ENCODE measurements at places on chromosomes 1 and 21. TPM values are rescaled to one million over a fixed set of nuclear protein-coding genes. Genes with fewer than 3 reads are reported as not detected.
A peak's percentile ranks its signal among the peaks of the same experiment; 100 is the strongest.

DNA sequence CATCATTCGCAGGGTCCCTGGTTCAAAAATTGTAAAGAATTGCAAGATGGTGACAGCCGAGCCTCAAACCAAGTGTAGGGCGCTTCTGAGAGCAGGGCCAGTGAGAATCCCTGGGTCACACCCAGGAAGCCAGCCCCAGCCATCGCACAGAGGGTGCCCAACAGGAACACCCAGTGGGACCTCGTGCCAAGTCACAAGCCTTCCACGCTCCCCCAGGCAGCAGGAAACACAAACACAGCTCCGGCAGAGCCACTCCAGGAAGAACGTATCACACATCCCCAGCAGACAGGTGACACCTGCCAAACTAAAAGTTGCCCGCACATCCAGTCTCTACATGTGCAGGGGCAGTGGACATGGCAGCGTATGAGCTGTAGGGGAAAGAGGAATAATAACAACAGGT, 20.2 kb downstream of the DHRS3 start:
- no peak for DNase-seq

- DNase-seq = no peak
Observed at GRCh38 chr21:17781524-17781923, 37.6 kb downstream of the C21orf91 start.

- no peak for DNase-seq
Observed at GRCh38 chr1:178871551-178872320, 859 bp upstream of the ANGPTL1 start.

GRCh38 chr1:172293429-172293828, 127.1 kb upstream of the C1orf105 start:
- DNase-seq = no peak

GRCh38 chr1:226403201-226404034, 4.5 kb downstream of the PARP1 start:
- DNase-seq = peak; percentile 45

DNA sequence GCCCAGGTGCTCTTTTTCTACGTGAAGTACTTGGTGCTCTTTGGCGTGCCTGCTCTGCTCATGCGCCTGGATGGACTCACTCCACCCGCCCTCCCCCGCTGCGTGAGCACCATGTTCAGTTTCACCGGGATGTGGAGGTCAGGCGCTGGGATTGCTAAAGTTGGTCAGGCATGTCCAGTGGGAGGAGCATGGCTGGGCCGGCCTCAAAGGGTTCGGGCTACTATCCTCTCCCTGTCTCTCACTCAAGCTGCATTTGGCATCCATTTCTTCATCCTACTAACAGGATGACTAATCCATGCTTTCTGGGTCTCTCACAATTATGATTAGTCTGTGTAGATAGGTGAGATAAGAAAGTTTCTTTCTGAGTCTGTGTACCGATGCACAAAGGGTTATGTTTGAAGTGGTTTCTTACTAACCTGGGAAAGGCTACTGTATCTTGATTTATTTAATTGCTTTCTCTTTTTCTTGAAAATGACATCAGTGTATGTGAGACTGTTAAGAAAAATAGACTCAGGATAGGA, 135.9 kb downstream of the HHAT start:
- DNase-seq = peak; percentile 98

Gene IFI44
- total RNA-seq = 40.0 TPM

- DNase-seq = no peak
Observed at GRCh38 chr1:21725748-21726392, 56.7 kb upstream of the RAP1GAP start.

DNA sequence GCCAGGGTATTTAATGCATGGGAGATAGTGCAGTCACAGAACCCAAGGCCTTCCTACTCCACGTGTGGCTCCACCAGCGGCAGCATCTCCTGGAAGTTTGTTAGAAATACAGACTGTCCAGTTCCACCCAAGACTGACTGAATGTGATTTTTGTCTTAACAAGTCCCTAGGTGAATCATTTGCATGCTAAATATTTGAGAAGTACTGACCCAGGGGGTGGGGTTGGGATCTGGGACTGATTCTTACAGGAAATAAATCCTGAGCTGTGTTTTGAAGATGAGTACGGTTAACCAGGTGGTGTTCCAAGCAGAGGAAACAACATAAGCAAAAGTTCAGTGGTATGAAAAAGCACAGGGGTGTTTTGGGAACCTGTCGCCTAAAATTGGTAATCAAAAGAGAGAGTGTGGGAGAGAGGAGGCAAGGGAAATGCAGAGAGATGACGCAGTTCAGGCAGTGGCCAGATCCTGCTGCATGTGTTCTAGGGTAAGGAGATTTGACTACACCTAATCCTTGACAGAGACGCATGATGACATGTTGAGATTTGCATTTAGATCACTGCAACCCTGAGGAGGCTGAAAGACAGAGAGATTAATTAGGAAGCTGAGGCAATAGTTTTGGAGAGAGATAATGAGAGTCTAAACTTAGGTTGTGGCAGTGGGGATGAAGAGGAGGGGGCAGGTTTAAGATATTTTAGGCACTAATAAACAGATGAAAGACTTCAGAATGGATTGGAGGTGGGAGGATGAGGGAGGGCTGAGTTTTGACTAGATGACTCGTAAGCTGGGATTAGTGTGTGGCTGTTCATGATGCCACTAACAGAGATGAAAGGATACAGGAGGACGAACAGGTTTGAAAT, 3.7 kb upstream of the ZNF326 start:
- no peak for DNase-seq

- no peak for DNase-seq
Observed at GRCh38 chr1:196302981-196303380, 305.3 kb downstream of the KCNT2 start.

Gene SLC26A9
- 0.05 TPM for total RNA-seq

GRCh38 chr1:1629430-1630190, 2.4 kb upstream of the MMP23B start:
- DNase-seq = no peak

DNA sequence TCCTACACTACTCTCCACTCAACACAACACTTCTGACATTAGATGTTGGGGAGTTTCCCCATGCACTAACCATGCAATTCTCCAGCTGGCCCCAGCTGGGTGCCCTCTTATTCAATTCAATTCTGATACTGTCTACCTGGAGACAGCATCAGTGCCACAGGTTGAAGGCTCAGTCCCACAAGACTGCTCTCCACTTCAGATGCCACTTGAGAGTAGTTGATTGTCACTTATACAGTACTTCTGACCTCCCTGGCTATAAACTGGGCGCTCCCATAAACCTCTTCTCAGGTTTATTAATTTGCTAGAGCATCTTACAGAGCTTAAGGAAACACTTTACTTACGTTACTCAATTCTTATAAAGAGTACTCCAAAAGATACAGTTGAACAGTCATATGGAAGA, 442.3 kb downstream of the LRRIQ3 start:
- no peak for DNase-seq

DNA sequence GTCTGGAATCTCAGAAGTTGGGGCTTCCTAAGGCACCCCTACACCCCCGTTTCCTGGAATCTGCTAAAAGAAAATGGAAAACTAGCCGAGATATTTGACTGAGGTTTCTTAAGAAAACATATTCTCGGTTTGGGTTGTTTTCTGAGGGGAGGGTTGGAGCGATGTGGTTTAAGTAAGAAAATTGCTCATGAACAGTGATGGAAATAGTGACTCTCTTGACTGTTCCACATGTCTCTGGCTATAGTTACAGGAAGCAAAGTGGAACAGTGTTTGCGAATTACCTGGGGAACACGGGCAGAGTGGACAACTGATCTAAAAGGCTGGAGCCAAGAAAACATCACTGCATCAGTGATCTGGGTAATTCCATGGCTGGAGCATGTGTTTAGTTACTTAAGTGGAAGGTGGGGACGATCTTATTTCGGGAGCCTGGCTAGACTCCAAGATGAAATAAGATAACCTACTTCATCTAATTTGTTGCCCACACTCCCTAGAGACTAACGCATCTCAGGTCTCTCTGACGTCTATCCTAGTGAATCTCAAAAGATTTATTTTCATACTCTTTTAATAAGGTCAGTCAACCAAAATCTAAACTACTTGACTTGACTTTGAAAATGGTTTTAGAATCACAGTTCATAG, 92.4 kb downstream of the KCNJ15 start:
- DNase-seq = peak; percentile 31

Measured in A172 (cell line).